ENCODE measurements at places on chromosomes 2 and 18. TPM values are rescaled to one million over a fixed set of nuclear protein-coding genes. Genes with fewer than 3 reads are reported as not detected.

MAB21L4 gene
- not detected for total RNA-seq

EFHD1 gene
- 1.1 TPM for total RNA-seq

POTEF gene
- not detected for total RNA-seq

TMEM178A gene
- 1.5 TPM for total RNA-seq

CLEC4F gene
- total RNA-seq: not detected

RAB11FIP5 gene
- 52.2 TPM for total RNA-seq

IRS1 gene
- total RNA-seq: 9.4 TPM

GKN1 gene
- not detected for total RNA-seq

CACNB4 gene
- total RNA-seq: 1.3 TPM

NT5C1B gene
- total RNA-seq: not detected

HSPE1 gene
- 121 TPM for total RNA-seq

WDPCP gene
- 13.7 TPM for total RNA-seq

SFXN5 gene
- 20.3 TPM for total RNA-seq

KHK gene
- total RNA-seq: 0.81 TPM

NRP2 gene
- 9.0 TPM for total RNA-seq

KCNG2 gene
- total RNA-seq: not detected

ATP8B1 gene
- total RNA-seq: 210 TPM

STPG4 gene
- 0.53 TPM for total RNA-seq

STAT4 gene
- total RNA-seq: 0.31 TPM

CFAP53 gene
- 0.37 TPM for total RNA-seq

UGT1A1 gene
- not detected for total RNA-seq

SAG gene
- total RNA-seq: not detected

MYO3B gene
- total RNA-seq: 0.12 TPM

MEP1B gene
- not detected for total RNA-seq

PARD3B gene
- total RNA-seq: 6.2 TPM

EGR4 gene
- total RNA-seq: not detected

GALNT3 gene
- 2.0 TPM for total RNA-seq

CNGA3 gene
- 0.13 TPM for total RNA-seq

Data from aortic smooth muscle cell (primary cell).